ENCODE measurements at places on chromosomes 13 and 19.

- DNase-seq, result no peak
Measured at GRCh38 chr13:26007261-26008125, 44.3 kb downstream of the SHISA2 start.

- DNase-seq, result no peak
Measured at GRCh38 chr13:89832827-89833226, 1514.7 kb upstream of the MIR17HG start.

DNA sequence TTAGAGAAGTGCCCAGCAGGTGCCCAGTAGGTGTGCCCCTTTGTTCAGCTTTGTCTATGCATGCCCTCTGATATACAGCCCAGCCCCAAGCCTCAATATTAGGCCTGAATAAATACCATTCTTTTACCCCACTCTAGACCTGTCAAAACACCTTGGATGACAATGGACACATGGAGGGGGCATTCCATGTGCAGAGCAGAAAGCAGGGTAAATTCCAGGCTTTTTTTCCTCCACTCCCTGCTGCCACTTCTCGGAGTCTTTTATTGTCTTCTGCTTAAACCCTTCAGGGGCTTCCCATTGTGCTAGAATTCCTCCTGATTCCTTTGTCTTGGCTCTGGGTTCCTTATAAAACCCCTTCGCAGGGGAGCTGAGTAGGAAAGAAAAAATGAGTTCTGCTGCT is 5.8 kb upstream of the FRY start:
- DNase-seq, result no peak

DNA sequence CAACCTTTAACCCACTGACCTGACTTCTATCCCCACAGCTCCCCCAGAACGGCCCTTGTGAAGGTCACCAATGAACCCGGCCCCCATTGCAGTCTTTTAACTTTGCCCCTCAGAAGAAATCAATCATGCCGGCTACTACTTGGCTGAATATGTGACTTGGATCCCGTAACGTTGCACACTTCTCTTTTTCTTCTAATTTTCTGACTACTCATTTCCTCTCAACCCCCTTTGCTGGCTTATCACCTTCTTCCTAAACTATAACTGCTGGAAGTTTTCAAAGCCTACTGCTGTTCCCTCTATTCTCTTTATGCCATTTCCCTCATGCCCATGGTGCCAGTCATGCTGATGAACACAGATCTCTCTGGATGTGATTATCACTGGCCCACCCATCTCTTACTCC is 367.6 kb downstream of the DNAJC15 start:
- DNase-seq, result no peak

GRCh38 chr19:33535226-33535625 is 13.6 kb upstream of the PEPD start:
- no peak for DNase-seq

GRCh38 chr13:86559901-86560300 is 760.7 kb upstream of the SLITRK6 start:
- DNase-seq, result no peak

DNA sequence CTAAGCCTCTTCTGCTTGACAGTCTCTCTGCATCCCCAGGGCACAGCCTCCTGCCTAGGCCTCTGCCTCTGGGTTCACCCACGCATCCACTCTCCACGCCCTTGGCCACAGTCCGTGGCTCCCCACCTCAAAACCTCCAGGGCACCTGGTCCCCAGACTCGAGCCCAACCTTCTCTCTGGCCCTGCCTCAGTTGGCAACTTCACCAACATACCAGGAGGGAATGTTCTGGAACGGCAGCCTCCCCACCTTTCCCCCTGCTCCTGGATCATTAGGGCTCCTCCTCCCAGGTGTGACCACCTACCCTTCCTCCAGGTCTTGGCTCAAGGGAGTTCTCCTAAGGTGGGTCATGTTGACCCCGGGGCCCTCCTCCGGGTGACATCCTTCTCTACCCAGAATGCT is 69.1 kb downstream of the SOX1 start:
- DNase-seq, result no peak

DNA sequence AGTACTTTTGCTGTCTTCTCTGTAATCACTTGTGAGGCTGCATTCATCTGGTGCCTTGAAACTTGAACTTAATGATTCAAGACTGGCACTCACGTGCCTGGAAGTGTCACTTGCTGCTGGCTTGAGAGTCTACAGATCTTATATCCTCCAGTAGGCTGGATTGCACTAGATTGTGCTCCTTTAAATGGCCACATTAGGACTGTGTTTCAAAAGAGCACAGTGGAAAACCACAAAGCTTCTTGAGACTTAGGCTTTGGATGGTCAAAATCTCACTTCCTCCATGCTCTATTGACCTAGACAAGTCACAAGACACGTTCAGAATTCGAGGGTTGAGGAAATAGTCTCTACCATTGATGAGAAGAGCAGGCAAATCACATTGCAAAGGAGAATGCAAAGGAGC is 1278.8 kb upstream of the MIR17HG start:
- no peak for DNase-seq

DNA sequence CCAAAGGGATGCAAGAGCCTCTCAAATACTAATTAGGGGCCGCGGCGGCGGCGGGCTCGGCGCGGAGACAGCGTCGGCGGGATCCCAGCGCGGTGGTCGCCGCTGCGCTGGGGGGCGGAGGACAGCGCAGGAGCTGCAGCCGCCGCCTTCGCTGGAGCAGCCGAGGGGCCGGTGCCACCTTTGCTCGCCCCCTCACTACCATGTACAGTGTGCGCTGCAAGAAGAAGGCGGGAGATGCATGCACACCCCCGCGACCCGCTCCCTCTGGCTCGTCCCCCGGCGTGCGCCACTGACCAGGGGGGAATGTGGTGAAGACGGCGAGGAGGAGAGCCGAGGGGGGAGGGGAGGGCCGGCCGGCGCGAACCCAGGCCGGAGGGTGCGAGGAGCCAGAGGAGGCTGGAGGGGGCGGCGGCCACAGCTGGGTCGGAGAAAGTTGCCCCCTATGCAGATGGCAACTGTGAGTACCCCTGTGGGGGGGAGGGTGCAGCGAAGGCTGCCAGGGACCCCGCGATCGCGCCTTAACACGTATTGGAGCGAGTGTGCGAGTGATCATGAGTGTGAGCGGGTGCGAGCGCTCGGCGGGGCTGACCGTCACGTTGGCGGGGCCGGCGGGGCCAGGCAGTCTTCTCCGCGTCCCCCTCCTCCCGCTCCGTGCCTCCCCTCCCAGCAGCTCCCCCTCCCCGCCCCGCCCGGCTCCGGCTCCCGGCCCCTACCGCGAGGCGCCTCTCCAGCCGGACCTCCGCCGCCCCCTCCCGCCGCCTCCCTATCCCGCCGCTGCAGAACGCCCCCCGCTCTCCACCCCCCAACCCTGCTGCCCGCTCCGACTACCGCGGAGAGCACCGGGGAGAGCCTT is 808 bp downstream of the SLITRK5 start:
- no peak for DNase-seq

DNA sequence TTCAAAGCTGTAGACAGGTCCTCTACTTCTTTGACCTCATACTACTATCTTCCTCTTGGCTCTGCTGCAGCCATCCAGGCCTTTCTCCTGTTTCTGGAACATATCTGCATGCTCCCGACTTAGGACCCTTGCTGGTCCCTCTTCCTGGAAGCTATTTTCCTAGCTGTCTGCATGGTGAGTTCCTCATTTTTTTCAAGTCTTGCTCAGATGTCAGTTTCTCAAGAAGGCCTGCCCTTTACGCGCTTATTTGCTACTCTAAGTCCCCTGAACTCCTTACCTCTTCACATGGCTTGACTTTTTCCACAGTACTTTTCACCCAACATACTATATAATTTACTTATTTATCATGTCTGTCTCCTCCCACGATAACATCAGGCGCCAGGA is 31.4 kb downstream of the DNAJC3 start:
- no peak for DNase-seq

DNA sequence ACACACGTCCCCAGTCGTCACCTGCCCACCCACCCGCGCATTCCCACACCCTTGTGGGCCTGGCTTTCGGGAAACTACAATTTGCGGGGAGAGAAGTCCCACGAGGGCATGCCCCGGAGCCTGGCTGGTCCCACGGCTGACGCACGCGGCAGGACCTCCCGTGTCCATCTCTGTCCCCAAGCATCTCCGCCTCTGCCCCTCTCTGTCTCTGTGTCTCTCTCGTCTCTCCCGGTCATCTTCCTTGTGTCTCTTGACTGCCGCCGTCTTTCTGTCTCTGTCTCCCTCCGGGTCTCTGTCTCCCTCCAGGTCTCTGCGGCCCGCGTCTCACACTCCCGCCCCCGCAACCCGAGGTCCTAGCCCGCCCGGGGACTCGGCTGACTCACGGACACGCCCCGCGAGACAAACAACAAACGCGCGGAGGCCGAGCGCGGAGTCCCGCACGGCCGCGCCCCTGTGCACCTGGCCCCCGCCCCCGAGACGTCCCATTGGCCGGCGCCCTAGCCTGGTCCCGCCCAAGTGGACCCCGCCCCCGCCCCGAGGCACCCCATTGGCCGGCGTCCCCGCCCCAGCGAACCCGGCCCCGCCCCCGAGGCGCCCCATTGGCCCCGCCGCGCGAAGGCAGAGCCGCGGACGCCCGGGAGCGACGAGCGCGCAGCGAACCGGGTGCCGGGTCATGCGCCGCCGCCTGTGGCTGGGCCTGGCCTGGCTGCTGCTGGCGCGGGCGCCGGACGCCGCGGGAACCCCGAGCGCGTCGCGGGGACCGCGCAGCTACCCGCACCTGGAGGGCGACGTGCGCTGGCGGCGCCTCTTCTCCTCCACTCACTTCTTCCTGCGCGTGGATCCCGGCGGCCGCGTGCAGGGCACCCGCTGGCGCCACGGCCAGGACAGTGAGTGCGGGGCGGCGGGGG is at the start of gene FGF22:
FGF22 (plus strand) TSS at position 627 of the 908 bp plus-strand sequence; CDS start at position 674, 47 bp downstream.
- DNase-seq, result peak; percentile 98

GRCh38 chr13:29428310-29429181 is 166.9 kb downstream of the SLC7A1 start:
- no peak for DNase-seq

- no peak for DNase-seq
Measured at GRCh38 chr19:41219924-41220567, 1.0 kb downstream of the AXL start.

GRCh38 chr19:17829855-17830566 is 8.7 kb upstream of the INSL3 start:
- no peak for DNase-seq

DNA sequence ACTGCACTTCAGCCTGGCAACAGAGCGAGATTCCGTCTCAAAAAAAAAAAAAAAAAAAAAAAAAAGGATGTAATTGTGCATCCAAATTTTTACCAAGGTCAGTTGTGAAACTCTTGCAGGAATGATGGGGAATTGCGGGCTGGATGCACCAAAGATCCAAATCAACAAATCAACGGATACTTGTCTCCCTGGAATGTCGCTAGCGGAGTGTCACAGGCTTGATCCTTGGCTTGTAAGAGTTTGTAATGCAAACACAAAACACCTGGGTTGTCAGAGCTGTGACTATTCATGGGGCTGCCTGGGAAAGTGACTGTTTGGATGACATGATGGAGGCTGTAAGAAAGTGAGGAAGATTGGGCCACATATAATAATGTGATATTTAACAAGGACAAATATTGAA is 4.2 kb downstream of the KANK3 start:
- DNase-seq, result no peak

DNA sequence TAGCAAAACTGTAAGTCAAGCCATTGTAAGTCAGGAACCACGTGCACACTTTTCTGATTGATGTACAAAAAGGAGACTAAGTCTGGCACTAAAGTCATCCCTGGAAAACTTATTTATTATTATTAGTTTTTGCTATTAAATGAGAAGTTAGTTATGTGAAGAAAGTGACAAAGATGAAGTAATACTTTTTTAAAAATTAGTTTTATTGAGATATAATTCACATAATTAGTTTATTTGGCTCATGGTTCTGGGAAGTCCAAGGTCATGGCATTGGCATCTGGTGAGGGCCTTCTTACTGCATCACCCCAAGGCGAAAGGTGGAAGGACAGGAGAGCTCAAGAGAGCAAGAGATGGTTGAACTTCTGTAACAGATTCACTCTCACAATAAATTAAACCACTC is 36.9 kb downstream of the GARRE1 start:
- DNase-seq, result no peak

DNA sequence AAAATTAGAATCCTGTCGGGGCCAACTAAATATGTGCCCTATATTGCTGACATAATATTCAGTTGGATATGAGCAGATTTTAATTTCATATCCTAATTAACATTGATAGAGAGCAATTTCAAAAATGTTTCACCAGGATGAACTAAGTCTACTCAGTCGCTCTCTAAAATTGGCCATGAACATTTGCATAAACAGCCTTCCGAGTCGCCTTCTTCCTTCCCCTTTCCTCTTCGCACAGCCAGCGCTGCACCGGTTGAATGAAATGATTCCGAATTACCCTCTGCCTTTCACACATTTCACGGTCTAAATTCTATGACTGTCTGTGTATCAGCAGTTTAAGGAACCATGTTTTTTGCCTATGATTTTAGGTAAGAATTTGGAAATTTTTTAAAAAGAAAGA is 413.7 kb downstream of the LIG4 start:
- DNase-seq, result no peak

DNA sequence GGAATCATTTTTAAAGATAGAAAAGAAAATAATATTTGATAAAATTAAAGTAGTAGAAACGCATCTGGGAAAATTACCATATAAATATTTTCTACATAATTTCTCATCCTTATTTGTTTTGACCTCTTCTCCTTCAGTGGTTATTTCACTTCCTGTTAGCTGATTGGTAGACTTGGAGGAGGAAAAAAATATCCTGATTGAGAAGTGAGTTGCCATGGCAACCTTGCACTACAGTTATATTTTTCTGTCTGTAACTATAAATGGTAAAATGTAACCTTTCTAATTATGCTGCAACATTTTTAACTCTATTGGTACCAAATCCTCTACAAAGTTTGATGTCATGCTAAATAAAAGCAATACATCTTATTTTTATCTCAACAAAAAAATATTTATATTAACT is 45.2 kb downstream of the SCEL start:
- no peak for DNase-seq

DNA sequence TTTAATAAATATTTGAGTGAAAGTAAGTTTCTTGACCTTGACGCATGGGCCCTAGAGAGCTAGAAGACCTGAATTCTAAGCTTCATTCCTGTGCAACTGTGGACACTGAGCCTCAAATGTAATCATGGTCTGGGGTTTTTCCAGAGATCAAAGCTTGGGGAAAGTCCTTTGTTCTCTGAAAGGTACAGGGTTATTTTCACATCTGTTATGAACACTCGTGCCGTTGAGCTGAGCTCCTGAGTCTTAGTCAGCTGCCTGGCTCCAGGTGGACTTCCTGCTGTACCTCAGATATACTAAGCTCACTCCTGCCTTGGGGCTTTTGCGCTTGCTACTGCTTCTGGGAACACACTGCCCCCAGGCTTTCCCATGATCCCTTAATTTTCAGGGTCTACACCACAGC is 7.5 kb upstream of the ZBTB32 start:
- no peak for DNase-seq
